ENCODE measurements at places on chromosomes 12 and 14.

DNA sequence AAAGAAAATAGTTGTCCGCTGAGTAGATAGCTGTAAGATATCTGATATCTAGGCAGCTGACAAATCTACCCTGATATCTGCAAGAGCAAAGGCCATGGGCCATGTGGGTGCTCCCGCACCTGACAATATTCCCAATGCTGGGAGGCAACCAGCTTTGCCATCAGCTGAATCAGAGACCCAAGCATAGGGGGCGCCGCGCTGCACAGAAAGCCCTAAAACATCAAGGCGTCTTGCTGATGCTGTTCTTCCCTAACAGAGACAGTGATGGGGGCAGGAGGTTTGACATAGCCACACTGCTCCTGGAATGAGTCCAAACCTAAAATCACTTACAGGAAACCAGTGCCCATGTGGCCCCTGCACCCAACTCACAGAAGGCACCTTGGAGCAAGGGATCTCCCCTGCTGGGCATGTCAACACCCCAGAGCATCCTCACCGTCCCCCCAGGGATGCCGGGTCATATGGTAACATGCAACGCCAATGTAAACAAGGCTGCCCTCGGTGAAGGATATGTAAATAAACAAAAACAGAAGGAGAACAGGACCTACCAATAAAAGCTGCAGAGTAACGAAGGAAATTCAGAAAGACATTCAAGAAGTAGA lies 199.5 kb downstream of the TMEM132D start:
- DNase-seq: no peak

- no peak for DNase-seq
These were observed 11.4 kb downstream of the CAND1 start for GRCh38 chr12:67280572-67280971.

- DNase-seq: no peak
These were observed 66.3 kb upstream of the SOX5 start for GRCh38 chr12:24015833-24016160.

GRCh38 chr14:36653962-36654793 lies 7.5 kb upstream of the PAX9 start:
- no peak for DNase-seq

Data from omental fat pad (tissue), 4 donors.